ENCODE measurements at places on chromosomes 1 and 21. TPM values are rescaled to one million over a fixed set of nuclear protein-coding genes. Genes with fewer than 3 reads are reported as not detected.

- no peak for DNase-seq
Measured at GRCh38 chr1:167273027-167273800, 52.5 kb downstream of the POU2F1 start.

DNA sequence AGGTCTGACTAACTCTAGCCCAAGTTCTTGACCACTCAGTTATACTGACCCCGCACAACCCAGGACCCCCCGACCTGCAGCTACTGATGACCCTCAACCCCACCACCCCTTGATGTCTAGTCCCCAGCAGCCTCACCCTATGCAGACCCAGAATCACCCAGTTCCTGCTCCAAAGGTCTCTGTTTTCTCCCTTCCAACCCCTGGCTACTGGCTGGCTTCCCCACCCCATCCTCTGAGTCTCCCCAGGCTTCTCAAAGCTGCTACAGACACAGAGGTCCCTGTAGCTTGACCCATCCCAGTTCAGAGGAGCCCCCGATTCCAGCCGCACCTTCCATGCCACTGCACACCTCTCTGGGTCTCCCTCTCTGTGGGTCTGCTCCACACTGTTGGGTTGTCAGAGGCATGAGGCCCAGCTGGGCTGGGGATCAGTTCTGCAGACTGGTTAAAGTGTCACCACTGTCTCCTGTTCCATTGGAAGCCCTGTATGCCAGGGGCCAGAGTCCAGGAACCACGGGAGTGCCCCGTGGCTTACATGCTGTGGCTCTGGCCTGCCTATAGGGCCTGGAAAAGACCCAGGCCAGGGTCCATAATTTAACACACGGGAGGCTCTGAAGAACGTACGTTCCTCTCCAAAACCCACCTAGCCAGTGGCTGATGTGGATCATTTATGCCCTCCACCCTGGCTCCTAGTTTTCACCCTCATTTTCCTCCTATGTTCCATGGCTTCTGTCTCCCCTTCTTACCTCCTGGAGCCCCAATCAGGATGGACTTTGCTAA is 497 bp downstream of the PKLR start:
- DNase-seq: no peak

GRCh38 chr1:180112984-180113647 is 41.6 kb upstream of the QSOX1 start:
- DNase-seq: peak; percentile 71

GRCh38 chr21:17003258-17003615 is 509.6 kb upstream of the CXADR start:
- DNase-seq: no peak

DNA sequence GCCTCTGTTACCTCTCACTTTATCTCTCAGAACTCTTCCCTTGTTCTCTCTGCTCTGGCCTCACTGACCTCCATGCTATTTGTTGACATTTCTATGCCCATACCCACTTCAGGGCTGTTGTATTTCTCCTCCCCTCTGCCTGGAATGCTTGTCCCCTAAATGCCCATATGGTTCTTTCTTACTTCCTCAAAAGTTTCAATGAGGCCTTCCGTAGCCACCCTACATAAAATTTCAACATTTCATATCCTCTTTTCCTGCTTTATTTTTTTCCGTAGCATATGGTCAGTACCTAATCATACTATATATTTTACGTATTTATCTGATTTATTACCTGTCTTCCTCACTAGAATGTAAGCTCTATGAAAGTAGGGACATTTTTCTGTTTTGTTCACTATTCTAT is 47.1 kb upstream of the ZYG11A start:
- DNase-seq: no peak

DNA sequence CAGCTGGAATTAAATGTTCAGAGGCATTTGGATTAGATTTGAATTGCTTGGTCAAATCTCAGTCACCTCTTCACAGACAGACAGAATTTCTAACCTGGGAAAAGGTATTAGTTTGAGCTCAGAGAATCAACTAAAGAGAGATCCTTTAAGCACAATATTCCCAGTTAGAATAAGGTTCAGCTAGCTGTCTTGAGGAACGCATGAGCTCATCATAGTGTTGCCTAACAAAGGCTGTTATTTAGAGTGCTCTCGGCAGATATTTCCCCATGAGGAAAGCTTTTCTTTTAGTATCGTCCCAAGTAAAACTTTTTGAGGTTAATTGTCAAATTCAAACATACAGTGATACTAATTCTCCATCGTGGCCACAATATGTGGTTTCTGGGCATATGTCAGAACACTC is 269.9 kb downstream of the HLX start:
- DNase-seq: no peak

DNA sequence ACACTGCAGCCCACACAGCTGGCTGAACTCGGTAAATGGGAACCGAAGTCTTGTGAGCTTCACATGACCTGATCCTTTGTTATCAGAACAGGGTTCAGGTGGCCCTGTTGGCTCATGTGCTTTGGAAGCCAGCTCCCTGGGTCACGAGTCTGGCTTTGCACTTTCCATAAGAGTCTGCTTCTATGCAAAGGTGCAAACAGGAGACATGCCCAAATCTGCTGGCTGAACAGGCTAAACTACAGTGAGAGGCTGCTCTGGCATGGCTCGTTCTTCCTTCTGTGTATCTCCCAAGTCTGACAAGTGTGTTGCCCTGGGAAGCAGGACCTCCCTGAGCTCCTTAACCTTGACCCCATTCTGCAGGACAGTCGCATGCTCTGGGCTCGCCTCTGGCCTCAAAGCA is 549.6 kb downstream of the KIF26B start:
- DNase-seq: no peak

DNA sequence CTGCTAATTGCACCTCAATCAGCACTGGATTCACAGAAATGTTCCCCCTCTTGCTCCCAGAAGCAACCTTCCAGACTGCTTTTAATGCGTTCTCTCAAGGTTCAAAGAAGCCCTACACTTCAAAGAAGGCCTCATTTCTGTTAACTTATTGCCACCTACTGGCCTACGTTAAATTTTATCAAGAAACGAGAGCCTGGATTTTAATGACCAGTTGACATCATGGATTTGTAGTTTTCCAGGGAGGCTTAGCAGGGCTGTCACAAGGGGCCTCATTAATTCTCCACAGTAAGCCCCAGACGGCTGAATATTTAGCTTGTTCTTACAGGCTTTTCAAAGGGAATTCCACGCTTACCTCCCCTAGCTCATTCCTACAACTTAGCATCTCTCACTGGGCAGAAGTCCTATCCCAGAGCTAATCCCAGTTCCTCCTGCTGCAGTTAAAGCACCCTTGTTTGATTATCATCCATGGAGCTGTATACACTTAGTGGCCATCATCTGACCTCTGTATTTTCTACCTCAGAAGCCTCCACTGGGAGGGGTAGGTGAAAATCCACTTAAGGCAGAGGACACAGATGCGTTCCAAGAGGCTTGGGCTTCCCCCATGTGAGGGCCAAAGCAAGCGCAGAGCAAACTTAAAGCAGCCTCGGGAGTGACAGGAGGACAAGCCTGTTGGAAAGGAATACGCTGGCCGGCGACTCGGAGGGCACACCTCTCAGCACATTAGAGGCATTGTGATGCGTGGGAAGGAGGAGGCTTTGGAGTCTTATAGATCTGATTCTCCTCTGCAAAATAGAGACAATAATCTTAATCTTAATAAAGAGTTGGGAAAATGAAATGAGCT is 32.2 kb upstream of the CYP4X1 start:
- peak; percentile 25 for DNase-seq

GRCh38 chr1:95171270-95172245 is 54.4 kb downstream of the TLCD4 start:
- DNase-seq: no peak

FOXO6 gene
- 1.9 TPM for total RNA-seq

MTARC1 gene
- total RNA-seq: 19.4 TPM

PPIAL4G gene
- total RNA-seq: 0.22 TPM

DISP3 gene
- 7.4 TPM for total RNA-seq

VHLL gene
- total RNA-seq: 0.50 TPM

FCRL4 gene
- total RNA-seq: not detected

TNFSF4 gene
- 1.6 TPM for total RNA-seq

All from spinal cord (tissue), 10 donors.